Amniotic stem cell (primary cell): ENCODE measurements at places on chromosomes 16 and 17.

DNA sequence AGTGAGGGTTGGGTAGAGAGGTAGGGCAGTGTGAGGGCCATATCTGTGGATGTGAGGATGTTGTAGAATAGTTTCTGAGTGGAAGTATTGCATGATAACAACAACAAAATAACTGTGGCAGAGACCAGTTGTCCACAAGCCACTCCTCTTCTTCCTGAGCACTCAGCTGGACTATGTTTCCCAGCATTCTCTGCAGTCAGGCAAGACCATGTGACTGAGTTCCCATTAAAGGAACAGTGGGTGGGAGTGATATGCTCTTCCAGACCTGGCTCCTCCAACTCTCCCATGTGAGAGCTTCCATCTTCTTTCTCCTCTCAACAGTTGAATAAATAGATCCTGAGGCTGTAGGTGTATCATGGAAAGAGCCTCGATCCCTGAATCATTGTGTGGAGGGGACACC is 272.4 kb downstream of the CBLN1 start:
- DNase-seq: no peak

DNA sequence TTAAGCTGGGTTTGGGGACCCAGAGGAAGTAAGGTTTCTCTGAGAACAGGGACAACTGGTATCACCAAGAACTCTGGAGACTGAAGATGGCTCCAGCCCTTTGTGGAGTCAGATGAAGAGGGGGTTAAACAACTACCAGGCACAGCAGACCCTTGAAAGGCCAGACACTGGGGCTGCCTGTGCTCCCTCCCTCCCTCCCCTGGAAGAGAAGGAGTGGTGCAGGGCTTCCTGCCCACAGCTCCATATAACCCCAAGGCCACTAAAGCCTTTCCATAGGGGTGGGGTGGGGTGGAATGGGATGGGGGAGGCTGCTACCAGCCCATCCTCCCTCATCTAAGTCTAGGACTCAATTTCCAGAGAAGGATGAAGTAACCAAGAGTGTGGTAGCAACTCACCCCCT is 66.7 kb downstream of the CCDC182 start:
- no peak for DNase-seq

DNA sequence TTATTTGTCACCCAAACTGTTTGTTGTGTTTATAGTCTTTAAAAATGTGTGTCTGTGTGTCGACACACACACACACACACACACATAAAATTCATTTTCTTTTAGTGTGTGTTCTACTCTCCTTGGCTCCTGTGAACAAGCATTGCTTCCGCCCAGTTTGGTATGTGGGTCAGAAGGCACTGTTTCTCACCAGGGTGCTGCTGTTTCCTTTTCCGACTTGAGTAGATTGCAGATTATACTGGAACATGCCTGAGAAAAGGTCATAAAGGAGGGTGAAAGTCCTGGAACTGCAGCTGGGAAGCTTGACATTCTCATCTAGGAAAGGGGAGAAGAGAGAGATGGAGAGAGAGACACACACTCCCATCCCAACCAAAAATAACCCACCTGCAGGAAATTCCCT is 330.3 kb downstream of the BCAS3 start:
- no peak for DNase-seq

- no peak for DNase-seq
These were observed 89.7 kb downstream of the ZNF423 start for GRCh38 chr16:49766225-49766624.

GRCh38 chr16:48905632-48906505 is 295.9 kb upstream of the N4BP1 start:
- no peak for DNase-seq

- no peak for DNase-seq
These were observed 346.6 kb upstream of the CCL2 start for GRCh38 chr17:33908363-33909064.

- no peak for DNase-seq
These were observed 2.5 kb downstream of the RPL13 start for GRCh38 chr16:89562939-89563338.

GRCh38 chr17:76506408-76507345 is 5.5 kb upstream of the RHBDF2 start:
- peak; percentile 20 for DNase-seq

DNA sequence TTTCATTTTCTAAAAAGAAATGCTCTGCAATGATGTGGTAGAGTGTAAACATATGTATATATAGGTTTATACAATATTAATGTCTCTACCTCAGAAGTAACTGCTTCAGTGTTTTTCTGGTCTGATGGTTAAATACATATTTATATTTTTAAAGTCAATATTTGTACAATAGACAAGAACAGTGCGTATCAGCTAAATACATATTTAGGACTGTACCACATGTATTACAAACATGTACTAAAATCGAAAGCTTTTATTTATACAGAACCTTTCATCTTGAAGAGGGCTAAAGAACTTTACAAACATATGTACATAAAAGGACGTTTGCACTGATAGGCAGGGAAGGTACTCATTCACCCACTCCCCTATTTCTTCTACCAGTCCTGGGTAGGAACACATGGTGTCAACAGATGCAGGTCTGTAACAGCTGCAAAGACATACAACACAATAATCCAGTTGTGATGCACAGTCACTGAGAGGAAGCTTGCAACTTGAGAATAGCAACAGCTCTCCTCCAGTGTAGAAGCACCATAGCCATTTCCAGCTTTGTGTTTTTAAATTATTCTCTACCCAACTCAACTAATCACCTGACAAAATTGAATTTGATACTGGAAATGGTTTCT is 206.9 kb upstream of the C17orf78 start:
- no peak for DNase-seq

- DNase-seq: no peak
These were observed 1326.6 kb upstream of the GOT2 start for GRCh38 chr16:60060731-60061130.

GRCh38 chr16:25063865-25064264 is 47.7 kb upstream of the LCMT1 start:
- DNase-seq: no peak

DNA sequence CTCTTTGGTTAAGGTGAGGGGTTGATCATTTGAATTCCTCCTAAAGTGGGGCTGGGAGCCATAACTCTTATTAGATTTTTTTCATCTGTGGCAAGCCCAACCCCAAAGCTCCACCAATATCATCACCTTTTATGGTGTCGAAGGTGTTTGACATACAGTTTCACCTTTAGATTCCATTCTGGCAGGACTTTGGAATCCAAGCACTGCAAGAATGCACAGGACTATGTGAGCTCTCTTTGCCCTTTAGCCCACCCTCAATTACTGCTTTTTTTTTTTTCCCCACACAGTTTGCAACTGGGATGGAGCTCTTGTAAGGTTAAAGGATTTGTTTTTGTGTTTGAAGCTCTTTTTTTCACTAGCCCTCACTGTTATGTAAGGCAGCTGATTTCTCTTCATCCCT is 154.0 kb upstream of the KCNJ16 start:
- DNase-seq: no peak

DNA sequence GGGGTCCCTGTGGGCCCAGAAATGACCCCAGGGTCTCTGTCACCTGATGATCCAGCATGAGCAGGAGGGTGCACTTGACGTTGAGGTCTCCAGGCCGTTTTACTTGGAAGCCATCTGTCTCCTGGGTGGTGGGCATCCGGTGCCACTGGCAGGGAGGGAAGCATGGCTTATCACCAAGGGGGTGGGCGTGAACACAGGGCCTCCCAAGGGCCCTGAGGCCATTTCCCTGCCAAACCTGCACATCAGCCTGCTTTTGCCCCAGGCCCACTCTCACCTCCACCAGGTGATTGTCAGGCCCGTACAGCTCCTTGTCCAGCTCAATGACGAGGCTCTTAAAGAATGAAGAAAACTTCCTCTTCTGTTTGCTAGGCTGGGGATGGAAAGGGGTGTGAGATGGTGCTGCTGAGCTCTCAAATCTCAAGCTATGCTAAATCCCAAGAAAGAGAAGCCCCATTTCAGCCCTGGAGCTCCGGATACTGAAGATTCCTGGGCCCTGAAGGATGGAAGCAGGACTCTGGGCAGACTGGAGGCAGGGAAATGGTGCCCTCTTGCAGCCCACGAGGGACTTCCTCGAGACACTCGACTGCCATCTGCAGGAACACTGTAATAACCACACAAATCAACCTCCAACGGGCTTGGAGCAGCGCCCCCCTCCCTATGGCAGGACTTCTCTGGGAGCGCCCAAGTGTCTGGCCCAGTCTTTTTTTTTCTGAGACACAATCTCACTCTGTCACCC is 7.1 kb upstream of the FTSJ3 start:
- no peak for DNase-seq

DNA sequence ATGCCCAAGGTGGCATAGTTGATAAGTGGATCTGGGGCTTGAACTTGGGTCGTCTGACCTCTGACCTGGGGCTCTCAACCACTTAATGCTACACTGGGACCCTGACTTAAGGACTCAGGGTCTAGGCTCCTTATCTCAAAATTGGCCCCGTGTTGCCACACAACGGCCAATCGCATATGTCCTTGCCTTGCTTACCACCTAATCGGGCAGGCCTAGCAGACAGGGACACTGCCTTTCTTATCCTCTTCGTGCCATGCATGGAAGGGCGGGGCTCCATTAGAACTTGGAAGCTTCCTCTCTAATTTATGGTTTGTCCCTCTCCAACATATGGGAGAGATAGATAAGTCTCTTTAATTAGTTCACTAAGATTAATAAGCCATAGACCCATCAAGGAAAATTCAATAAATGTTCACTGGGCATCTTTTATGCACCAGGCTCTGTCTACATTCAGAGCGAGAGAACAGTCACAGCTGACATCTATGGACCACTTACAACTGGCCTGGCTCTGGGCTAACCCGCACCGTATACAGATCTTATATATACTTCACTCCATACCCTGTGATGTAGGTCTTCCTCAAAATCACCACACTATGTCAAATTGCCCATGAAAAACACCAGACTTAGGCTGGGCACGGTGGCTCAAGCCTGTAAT is 35.1 kb downstream of the CDH1 start:
- DNase-seq: no peak

DNA sequence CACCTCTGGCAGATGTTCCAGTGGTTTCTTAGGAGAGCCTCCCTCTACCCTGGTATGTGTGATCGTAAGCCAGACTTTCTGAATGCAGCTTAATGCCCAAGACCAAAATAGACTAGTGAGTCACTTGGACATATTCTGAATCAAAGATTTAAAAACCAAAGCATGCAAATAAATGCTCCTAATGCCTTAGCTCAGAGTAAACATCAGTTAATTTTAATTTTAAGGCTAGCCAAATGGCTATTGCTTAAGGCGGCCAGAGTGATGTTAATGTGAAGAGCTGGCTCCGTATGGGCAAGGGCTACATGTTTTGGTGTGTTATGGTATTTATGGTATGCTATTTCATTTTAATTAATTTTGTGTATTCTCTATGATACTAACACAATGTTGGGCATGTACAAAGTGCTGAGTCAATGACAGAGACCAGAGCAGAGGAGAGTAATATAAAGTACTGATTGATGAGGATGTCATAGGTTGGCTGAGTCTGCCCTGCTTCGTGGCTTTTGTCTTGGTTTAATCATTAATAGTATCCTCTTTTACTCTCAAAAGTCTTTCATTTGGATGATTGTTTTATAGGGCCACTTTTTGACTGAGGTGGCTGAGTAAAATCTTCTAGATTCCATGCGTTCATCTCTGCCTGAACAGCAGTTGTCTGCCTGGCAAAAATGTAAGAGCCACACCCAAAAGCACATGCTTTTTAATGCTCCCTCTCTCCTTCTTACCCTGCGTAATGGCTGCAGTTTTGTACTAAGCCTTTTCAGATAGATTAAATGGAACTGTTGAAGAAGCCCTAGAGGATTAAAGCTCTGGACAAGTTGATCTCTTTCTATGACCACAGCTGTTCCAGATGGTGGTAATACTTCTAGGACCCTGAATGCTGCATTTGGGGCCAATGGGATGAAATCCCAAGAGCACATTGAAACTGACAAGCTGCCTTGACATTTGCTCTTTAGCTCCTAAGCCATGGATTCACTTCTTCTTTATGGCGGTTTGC is 59.6 kb downstream of the MAP2K6 start:
- no peak for DNase-seq

DNA sequence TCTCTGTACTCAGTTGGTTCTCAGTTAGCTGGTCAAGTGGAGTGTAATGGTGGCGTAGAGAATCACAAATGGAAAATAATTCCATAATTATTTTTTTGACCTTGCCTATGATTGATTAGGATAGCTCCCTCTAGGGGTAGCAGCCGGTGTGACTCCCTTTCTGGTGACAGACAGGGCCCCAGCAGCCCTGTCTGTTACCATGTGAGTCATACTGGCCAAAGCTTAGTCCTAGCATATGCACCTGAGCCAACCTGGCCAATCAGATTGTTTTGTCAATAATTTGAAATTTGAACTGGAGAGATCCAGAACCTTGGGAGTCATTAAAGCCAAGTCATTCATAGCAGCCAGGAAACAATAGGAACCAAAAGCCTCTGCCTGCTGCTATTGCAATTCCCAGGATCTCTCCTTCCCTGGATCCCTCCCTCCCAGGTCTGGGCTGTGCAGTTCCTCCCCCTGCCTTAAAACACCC is 5.6 kb downstream of the PNPO start:
- peak; percentile 56 for DNase-seq

- no peak for DNase-seq
These were observed 330.3 kb downstream of the SEC14L1 start for GRCh38 chr17:77470800-77471733.

GRCh38 chr16:3101018-3101840 is 2.1 kb upstream of the ZSCAN10 start:
- DNase-seq: no peak
